ENCODE measurements at places on chromosomes 1 and 21.

GRCh38 chr21:35002879-35003722, 46.0 kb downstream of the RUNX1 start:
- DNase-seq, result no peak

DNA sequence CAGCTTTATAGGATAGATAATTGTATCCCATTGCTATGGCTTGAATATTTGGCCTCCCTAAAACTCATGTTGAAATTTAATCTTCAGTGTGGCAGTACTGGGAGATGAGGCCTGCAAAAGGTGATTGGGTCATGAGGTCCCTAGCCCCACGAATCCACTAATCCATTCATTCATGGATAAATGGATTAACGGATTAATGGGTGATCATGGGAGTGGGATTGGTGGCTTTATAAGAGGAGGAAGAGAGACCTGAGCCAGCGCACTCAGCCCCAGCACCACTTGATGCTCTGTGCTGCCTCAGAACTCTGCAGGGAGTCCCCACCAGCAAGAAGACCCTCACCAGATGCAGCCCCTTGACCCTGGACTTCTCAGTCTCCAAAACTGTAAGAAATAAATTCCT, 32.0 kb downstream of the S100A6 start:
- DNase-seq, result no peak

GRCh38 chr1:229951856-229952534, 115.0 kb upstream of the GALNT2 start:
- DNase-seq, result no peak

- no peak for DNase-seq
Observed at GRCh38 chr21:36830100-36830499, 131.2 kb downstream of the SIM2 start.

DNA sequence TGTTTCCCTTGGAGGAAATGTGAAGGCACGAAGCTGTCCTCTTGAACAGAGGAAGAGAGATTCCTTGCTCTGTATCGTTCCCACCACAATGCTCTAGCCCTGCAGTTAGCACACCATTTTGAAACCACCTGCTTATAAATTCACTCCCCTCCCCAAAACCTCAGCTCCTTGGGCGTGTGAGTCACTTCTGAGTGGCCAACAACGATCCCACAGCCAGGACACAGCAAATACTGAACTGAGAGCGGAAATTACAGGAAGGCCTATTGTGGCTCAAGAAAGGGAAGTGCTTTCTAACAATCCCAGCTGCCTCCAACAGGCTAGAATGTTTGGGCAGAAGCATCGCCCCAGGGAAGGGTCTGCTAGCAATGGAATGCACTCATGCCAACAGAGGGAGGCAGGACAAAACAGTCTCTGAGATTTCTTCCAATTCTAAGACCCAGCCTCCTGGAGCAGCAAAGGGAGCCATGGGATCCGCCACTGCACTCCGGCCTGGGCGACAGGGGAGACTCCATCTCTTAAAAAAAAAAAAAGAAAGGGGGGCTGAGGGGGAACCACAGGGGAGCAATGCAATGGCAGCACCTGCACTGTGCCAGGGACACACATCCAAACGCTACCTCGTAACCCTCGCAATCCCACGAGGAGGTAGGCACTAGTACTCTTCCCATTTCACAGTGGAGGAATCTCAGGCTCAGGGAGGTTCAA, 1.9 kb downstream of the TMEM53 start:
- no peak for DNase-seq

- DNase-seq, result no peak
Observed at GRCh38 chr1:74504933-74505512, 7.4 kb downstream of the LRRC53 start.

GRCh38 chr1:17045634-17046333, 8.0 kb downstream of the SDHB start:
- peak; percentile 65 for DNase-seq

DNA sequence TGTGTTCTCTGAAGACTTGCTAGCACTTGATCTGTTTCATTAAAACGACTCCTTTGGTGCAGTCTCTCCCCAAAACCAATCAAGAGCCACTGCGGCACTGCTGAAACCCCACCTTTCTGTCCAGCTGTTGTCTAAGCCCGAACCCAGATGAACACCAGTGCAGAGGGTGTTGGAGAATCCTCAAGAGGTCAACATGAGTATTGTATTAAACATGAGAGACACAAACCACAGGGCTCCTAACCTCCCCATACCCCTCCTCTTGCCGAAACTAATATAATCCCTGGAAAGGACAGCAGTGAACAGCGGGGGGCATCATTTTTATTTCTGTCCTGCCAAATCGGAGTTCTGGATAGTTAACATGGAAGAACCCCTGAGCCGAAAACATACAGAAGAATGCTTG, 333.9 kb downstream of the CAMTA1 start:
- DNase-seq, result no peak

DNA sequence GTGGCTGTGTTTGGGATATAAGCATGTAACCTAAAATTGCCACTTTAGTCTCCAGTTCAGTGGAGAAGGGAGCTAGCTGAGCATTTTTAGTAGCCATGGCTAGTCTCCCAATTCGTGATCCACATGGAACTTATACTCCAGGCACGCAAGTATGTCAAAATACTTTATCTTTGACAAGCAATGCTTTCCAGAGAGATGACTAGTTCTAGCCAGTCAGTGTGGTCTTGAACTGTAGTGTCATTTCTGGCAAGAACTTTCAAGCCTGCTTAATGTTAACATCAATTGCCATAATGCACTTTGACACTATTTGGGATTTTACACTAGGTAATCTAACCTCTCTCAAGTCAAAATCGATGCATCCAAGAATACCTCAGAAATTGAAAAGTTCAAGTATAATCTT, 660.0 kb downstream of the PTPRC start:
- no peak for DNase-seq

DNA sequence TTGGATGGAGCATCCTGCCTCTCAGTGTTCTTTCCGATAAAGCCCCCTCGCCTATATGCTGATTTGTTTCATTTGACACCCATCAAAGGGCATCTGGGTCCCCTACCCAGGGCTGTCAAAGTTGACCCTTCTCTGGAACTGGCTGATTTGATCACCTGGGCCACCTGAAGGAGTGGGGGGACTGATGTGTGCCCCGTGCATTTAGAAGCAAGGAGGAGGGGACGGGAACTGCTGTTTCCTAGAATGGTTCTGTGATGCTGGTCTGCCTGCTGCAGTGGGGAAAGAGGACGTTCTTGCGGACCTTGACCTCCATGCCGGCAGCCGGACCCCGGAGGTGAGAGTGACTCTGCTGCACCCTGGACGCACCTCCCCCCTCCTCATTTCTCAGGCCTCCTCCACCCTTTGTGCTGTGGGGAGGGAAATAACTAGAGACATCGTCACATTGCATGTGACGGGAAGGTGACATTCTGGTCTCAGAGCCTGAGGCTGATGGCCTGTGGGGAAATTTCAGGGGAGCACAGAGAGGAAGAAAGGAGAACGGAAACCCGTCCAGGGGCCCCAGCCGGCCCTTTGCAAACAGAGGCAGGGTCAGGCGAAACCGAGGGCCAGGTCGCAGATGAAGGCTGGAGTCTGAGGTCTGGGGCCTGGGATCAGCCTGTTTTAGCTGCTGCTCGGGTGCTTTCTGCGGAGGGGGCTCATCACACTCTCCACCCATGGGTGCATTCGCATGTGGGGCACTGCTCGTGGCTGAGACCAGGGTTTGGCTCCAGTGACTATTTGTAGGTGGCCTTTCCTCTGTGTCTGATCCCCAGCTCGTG, 25.7 kb downstream of the CRYAA start:
- DNase-seq, result no peak

GRCh38 chr1:78088015-78088414, 42.2 kb downstream of the GIPC2 start:
- DNase-seq, result no peak

- DNase-seq, result no peak
Observed at GRCh38 chr1:241357366-241358340, 648 bp upstream of the RGS7 start.

DNA sequence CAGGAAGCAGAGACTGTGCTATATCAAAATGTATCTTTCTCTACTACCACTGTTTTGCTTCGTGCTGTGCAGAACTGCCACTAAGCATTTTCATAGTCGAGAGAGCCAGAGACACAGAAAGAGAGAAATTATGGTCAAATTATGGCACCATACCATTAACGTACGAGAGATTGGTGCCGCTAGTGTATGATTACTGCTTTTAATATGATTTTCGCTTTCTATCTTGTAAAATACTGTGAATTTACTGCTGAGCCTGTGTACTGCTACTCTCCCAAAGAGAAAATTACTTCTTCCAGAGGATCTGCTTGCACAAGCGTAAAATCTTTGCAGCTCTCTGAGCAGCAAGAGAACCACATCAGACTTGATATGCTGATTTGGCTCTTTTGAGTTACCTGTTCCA, 71.1 kb upstream of the ZNF281 start:
- no peak for DNase-seq

DNA sequence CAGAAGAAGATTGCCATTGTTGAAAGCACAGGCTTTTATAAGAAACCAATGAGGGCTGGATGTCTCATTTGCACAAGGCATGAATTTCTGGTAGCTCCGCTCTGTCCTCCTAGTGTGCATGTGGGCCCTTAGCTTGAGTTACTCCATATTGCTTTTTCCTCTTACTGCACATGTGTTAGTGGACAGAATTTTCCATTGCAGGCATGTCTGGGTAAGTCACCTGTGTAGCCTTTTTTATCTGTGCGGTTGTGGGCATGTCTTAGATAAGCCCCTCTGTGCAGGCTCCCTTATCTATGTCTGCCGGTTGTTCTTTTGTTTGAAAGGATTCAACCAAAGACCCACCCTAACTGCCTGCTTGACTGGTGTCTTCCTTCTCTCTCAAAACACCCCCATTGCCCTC, 7.2 kb upstream of the CLCA1 start:
- DNase-seq, result no peak

GRCh38 chr1:86380257-86380861, 15.8 kb downstream of the ODF2L start:
- DNase-seq, result peak; percentile 57

- no peak for DNase-seq
Observed at GRCh38 chr1:113259988-113260387, 130.3 kb upstream of the MAGI3 start.

DNA sequence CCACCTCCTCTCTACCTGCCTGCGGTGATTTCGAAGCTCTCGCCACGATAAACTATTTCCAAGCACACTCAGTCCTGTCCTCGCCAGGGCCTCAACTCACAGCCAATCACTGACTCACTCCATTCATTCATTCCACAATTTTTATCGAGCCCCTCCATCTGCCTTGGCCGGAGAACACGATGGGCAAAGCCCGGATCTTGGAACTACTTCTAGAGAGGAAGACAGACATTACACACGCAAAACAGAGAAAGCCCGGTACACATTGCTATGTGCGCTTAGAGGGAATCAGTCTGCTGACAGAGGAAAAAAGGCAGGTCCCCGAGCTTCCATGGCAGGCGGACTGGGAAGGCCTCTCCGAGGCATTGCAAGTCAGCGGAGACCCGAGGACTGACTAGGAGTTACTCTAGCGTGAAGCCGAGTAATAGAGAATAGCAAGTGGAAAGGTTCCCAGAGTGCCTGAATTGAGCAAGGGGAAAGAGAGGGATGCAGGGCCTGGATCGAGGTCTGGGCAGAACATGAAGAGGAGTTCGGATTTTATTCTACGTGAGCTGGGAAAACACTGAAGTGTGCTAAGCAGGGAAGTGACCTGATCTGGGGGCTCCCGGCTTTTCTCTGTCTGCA, 54.2 kb upstream of the DNAJC6 start:
- DNase-seq, result no peak

- peak; percentile 48 for DNase-seq
Observed at GRCh38 chr1:183416850-183417771, 1.1 kb downstream of the NMNAT2 start.

DNA sequence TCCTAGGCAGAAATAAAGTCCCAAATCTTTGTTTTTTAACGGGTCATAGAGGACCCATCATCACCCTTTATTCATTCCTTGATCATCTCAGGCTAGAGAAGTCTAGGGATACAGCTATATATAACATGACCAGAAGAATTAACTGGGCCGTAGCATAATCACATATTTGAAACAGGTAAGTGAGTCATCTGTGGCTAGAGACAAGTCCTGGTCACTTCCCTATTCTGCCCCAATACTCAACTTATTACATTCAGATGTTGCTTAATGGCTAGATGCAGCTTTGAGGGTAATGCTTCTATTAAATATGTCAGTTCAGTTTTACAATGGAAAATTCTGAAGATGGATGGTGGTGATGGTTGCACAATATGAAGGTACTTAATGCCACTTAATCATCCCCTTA, 47.0 kb downstream of the EXO1 start:
- peak; percentile 8 for DNase-seq

DNA sequence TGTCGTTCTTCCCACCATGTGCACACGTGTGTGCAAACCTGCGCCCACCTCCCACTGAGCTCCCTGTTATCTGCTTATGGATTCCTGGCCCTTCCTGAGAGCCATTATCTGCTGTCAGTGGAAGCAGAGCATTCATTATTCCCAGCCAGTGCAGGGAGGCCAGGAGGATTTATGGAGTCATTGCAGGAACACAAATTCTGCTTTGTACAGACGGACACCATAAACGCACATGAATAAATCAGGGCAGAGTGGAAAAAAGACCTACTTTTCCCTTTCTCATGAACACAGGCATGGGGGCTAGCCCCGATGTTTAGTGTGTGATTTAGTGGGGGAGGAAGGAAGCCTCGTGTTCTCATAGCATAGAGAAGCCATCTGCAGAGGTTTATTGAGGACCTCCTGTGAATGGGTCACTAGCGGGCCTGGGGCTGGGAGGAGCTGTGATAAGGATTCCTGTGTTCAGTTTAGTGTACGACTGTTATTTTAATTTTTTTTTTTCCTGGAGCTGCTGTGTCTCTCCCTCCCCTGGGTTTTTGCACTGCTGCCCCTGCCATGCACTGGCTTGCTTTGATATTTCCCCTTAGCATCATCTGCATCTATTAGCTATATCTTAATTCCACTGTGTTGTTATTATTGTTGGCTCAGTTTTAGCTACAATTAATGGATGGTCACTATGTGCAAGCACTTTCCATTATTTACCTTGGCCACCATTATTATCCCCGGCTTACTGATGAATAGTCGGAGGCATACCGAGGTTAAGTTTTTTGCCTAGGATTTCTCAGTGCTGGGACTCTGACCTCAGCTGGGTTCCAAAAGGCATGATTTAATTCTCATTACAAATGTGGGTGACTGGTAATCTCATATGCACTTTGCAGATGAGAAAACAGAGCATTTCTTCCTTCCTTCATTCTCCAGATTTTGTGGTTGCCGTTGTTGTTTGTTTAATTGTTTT, 33.0 kb downstream of the HUNK start:
- DNase-seq, result no peak

GRCh38 chr1:183841950-183842794, 37.3 kb downstream of the RGL1 start:
- no peak for DNase-seq

- DNase-seq, result no peak
Observed at GRCh38 chr21:17759511-17760178, 59.5 kb downstream of the C21orf91 start.

DNA sequence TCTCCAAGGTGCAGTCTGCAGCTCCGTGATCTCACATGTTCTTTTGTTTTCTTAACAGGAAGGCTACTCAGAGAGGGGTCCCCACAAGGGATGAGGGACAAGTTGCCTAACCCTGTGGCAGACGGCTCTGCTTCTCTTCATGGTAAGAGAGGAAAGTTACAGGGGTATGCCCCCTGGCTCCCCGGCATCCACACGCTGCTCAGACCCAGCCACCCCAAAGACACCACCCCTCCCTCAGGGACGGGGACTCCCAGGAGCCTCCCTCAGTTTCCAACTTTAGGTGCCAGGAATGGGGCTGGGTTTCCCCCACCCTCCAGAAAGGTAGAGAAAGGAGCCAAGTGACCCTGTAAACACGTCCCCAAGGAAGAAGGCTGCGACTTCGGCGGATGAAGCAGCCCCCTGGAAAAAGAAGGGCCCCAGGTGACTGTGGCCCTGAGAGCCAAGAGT, 19.7 kb downstream of the OPTC start:
- no peak for DNase-seq

Data from RWPE1 (cell line).